ENCODE measurements at places on chromosomes 2 and 18. TPM values are rescaled to one million over a fixed set of nuclear protein-coding genes. Genes with fewer than 3 reads are reported as not detected.

Gene KCNS3
- 11.2 TPM for total RNA-seq

Gene MRPL33
- total RNA-seq = 186 TPM

Gene ITGA4
- total RNA-seq = 30.0 TPM

Gene NT5DC4
- total RNA-seq = not detected

Gene CRYBA2
- total RNA-seq = not detected

Gene MYO7B
- 0.80 TPM for total RNA-seq

Gene ALLC
- 0.41 TPM for total RNA-seq

Gene TTC32
- 9.3 TPM for total RNA-seq

Gene LRP2
- total RNA-seq = 0.24 TPM

Measured in A375 (cell line).